T-helper 2 cell (primary cell): ENCODE measurements at places on chromosomes 16 and 17.

GRCh38 chr17:81285179-81285878, 9.8 kb downstream of the SLC38A10 start:
- DNase-seq: no peak

DNA sequence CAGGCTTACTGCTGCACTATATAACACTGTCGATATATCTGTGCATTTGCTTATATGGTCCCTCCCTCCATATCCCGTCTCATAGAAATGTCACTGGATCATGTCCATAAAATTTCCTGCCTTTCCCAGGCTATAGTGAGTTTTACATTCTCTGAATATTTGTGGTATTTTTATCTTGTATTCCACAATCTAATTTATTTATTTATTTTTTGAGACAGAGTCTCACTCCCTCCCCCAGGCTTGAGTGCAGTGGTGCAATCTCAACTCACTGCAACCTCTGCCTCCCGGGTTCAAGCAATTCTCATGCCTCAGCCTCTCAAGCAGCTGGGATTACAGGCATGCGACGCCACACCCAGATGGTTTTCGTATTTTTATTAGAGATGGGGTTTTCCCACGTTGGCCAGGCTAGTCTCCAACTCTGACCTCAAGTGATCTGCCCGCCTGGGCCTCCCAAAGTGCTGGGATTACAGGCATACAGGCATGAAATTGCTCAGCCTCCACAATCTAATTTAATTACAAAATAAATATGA, 12.9 kb downstream of the TRIM37 start:
- DNase-seq: no peak

DNA sequence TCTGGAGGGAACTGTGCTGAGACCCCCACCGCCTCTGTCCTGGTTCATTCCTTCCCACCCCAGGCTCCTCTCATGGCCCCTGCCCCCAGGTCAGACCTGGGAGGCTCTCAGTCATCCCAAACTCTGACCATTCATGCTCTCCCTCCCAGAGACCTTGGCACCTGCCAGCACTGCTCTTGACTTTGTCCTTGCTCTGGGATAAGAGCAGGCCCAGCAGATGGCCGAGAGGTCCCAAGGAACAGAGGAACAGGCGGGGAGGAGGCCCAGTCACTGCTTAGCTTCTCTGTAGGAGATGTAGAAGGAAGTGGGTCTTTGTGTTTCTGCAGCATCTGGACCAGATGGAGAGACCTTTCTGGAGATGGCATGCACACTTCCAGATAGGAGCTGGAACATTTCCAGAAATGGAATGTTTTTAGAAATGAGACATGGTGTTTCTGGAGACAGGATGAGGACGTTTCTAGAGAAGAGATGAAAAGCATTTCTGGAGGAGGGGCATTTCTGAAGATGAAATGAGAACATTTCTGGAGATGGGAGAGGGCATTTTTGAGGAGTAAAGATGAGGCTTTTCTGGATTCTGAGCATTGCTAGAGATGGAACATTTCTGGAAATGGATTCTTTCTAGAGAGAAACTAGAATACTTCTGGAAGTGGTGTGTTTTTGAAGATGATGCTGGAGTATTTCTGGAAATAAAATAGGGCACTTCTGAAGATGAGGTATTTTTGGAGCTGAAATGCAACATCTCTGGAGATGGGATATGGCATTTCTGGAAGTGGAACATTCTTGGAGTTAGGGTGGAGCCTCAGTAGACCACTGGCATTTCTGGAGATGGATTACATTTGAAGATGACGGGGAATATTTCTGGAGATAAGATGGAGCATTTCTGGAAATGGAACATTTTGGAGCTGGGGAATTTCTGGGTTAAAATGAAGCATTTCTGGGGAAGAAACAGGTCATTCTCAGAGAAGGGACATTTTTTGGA, 55.2 kb downstream of the RAI1 start:
- no peak for DNase-seq

- peak; percentile 41 for DNase-seq
Measured at GRCh38 chr16:80580109-80580832, 39.5 kb downstream of the DYNLRB2 start.

- no peak for DNase-seq
Measured at GRCh38 chr16:84554627-84555328, 50.3 kb upstream of the MEAK7 start.

GRCh38 chr17:372157-373152, 19.8 kb upstream of the RPH3AL start:
- DNase-seq: no peak

DNA sequence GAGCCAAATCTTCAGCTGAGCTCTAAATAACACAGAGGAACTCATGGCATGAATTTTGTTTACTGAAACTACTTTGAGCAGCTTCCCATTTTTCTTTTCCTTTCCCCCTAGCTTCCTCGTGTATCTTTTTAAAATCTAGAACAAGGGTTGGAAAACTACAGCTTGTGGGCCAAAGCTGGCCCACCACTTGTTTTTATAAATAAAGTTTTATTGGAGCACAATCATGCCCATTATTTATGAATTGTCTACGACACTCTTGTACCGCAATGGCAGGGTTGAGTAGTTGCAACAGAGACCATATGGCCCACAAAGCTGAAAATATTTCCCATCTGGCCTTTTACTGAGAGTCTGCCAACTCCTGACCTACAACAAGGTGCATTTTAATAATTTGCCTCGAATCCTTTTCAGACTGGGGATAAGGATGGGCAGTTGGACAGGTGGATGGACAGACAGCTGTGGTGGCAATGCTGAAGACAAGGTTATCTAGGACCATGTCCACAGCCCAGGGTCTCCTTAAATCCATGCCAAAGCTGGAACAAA, 87.7 kb downstream of the RMI2 start:
- no peak for DNase-seq

DNA sequence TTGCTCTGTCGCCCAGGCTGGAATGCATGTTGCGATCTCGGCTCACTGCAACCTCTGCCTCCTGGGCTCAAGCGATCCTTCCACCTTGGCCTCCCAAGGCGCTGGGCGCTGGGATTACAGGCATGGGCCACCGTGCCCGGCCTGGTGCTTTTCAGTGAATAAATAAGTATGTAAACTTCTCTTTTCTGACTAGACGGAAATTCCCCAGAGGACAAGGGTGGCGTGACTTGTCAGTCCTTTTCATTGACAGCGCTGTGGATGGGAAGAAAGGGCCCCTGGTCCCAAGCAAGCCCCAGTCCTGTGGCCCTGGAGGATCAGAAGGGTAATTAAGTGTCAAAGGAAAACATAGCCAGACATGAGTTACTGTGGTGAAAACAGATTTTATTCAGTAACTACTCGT, 9.6 kb upstream of the SPN start:
- DNase-seq: no peak

GRCh38 chr17:55728833-55729232, 6.2 kb upstream of the TMEM100 start:
- no peak for DNase-seq

- no peak for DNase-seq
Measured at GRCh38 chr16:56610609-56611111, 2.3 kb downstream of the MT2A start.

GRCh38 chr16:66374176-66374575, 7.7 kb downstream of the CDH5 start:
- DNase-seq: no peak

- no peak for DNase-seq
Measured at GRCh38 chr16:12546918-12547607, 256.6 kb downstream of the CPPED1 start.

DNA sequence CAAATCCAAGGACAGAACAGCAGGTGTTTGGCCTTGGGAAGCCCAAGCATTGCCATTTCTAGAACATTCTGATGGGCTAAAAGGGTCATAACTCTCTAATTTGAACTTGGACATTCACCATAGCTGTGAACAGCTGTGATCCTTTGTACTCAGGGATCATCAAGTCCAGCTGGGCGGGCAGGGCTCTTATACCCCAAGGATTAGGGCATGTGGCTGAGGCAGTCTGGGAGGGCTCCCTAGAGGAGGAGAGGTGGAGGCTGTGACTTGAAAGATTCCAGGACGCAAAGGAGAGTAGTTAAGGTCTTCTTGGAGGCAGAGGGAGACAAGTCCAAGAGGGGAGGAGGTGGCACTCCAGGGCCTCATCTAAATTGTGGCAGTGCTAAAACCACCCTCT, 233.1 kb upstream of the GSE1 start:
- DNase-seq: no peak

DNA sequence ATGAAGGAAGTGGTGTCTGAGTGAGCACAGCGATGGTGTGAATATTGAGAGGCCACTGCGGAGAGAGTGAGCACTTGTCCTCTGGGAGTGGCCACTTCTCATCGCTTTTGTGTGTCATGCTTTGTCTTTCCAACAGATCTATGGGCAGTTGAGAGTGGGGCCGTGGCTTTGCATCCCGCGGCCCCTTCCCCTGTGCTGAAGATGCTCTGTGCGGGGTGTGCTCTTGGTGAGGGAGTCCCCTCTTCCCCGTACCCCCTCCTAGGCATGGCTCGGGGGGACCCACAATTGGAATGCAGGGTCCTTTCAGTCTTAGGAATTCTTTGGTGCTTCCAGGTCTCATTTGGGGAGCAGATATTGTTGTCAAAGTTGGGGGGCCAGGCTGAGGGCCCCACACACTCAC, 197.3 kb upstream of the WSCD1 start:
- DNase-seq: no peak

GRCh38 chr17:70366386-70366785, 197.1 kb downstream of the KCNJ2 start:
- DNase-seq: no peak

DNA sequence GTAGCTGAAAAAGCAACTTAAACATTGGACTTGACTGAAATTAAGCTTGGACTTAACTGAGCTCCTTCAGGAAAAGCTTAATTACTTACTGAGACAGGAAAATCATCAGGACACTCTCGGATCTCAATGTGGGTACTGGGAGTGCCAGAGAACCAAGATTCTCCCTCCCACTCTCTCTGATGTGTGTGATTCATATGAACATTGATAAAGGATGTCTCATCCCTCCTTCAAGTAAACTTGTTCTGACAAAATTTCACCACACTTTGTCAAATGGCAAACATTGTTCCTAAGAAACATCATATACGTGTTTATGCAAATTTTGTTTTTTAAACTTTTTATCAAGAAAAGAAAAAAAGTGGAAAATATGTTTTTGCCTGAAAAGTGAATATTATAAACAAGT, 4.1 kb upstream of the SLFN5 start:
- no peak for DNase-seq

DNA sequence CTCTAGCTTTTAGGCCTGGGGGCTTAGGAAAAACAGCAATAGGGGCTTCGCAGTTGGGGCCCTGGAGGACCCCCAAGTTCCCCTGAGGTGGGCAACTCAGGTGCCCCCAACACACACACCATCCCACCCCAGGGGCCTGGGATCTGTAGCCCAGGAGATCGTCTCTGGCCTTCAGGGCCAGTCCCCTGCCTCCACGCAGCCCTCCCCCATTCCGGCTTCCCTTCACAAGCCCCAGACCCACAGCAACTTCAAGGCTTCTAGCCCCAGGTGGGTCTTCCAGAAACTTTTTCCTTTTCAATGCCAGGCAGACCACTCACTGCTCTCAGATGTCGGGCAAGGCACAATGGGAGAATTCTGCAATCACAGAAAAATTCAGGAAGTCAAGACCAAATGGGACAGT, 79.4 kb downstream of the C16orf78 start:
- DNase-seq: no peak

DNA sequence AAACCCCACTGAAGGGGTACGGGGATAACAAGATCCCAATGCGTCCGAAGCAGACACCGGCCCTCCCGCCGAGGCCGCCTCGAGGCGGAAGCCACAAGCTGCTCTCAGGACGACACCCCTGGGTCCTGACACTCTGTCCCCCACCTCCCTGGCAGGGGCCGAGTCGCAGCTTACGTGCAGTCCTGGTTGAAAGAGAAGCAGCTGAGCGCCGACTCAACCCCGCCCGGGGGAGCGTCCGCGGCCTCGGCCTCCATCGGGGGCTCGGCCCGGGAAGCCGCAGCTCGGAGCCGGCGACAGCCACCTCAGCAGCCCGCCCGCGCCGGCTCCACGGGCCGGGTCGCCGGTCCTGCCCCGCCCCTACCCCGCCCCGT, at the start of gene WIPI1:
TSS of gene WIPI1 (minus strand) at position 329 of the 371 bp plus-strand sequence. CDS start at position 254, 75 bp downstream.
- DNase-seq: no peak

DNA sequence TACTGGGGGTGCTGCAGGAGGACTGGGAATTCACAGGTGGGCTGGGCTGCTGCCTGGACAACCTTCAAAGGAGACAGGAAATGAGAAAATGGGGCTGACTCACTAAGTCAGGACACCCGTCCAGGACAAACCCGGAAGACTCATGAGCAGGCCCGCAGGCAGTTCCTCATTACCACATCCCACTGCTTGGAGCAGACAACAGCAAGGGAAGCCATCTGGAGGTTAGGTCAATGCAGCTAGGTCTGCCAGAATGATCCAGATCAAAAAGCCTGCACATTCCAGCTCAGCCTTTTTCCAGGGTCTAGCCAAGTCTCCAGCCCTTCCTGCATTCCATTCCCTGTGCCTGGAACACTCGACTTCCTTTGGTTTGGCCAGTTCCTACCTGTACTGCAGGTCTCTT, 536.5 kb upstream of the CDH11 start:
- DNase-seq: no peak

DNA sequence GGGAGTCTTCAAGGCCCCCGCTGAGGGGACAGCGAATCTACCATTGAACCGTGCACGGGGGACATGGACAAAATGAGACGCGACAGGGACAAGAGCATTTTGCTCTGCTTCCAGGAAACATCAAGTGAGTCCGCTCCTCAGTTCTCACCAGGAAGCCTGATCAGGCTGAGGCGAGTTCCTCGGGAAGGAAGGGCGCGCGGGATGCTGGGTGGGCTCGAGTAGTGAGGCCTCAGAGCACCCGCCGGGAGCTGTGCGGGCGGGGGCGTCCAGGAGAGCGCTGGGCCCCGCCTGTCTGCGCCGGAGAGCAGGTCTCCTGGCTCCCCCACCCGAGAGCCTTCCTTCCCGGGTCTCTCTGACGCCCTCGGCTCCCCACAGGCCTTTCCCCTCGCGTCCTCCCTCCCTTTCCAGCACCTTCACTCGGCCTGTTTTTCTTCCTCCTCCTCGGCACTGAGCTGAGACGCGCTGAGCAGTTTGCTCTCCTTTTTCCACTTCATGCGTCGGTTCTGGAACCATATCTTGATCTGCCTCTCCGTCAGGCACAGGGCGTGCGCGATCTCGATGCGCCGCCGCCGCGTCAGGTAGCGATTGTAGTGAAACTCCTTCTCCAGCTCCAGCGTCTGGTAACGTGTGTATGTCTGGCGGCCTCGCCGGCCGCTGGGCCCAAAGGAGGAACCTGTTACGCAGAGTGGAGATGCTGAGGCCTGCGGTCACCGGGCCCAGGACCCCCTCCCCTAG, 2.6 kb upstream of the HOXB5 start:
- no peak for DNase-seq

DNA sequence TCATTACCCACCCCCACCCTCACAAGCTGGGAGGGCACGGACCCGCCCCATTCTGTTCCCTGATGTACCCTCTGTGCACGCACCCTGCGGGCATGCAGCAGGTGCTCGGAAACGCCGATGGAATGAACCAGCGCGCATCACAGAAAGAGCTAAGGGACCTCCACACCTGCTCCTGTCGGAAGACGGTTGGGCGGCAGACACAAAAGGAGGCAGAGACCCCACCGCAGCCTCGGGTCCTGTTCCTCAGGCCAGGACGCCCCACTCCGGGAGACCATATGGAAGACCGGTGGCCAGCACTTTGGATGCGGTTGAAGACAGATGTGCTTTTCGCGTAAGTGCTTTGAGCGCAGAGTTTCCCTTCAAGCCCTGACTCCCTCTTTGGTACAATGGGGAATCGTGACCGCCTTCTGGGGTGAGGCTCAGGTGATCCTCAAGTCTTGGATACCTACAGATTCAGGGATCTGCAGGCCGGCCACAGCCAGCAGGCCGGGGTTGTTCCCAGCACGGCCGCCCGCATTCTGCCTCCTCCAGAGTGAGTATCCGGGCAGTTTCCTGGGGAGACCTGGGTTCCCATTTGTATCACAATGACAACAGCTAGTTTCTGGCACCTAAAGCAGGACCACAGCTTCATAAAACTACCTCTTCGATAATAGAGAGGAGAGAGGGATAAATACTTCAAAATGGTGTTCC, 123.1 kb downstream of the FOXL1 start:
- no peak for DNase-seq
